ENCODE measurements at places on chromosomes 6 and 20.

DNA sequence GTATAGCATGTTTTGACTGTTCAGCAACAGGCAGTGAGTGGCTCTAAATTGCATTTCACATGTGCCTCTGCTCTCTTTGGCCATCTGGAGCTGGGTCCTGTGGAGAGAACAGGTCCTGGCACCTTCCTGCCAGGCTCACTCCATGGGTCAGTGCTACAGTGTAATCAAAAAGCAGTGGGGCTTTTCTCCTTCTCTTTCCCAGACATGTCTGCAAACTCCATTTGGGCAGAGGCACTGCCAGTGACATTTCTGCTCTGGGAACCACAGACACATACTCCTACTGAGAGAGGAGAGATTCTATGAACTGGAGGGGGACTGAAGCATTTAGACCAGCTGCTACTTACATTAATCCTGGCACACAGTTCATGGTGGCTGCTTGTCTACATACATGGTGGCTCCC, 68.3 kb upstream of the TRAF3IP2 start:
- DNase-seq = no peak

DNA sequence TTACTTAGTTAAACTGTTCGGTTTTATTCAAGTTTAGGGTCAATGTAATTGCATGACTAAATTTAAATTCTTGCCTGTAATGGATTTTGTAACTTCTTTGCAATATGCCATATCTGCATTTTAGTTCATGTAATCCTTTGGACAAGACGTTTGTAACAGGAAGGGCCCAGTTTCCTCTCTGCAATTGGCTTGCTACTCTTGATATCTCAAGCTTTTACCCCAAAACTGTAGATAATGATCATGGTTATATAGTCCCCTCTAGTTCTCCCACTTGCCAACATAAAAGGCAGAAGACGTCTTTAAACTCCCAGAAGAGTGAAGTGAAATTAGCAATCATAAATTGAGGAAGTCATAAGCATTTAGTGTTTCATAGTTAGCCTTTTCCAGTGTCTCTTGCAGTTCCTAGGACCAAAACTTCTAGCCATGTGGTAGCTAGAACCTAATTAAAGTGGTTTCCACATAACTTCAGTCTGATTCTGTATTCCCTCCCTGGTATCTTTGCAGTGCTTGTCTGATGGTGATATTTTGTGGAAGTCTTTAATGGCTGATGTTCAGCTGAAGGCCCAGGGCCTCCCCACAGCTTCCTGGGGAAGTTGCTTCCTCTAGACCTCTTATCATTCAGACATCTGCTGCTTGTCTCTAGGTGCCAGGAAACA, 117.8 kb upstream of the SUPT3H start:
- DNase-seq = no peak

DNA sequence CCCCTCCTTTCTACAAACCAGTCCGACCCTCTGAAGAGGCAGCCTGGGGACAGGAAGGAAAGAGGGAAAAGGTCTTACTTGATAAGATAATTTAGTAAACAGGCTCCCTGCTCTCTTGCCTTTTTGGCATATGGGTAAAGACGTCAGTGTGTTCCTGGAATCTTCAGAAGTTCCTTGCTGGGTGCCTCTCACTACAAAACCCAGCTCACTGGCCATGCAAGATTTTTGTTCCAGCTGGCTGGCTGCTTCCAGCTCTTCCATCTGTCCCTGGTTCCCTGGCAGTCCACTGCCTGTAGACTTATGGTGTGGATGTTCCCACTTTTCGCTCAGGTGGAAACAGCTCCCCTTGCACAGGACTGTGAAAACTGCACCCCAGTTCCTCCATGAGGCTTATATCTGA, 57.4 kb downstream of the MOCS1 start:
- DNase-seq = no peak

DNA sequence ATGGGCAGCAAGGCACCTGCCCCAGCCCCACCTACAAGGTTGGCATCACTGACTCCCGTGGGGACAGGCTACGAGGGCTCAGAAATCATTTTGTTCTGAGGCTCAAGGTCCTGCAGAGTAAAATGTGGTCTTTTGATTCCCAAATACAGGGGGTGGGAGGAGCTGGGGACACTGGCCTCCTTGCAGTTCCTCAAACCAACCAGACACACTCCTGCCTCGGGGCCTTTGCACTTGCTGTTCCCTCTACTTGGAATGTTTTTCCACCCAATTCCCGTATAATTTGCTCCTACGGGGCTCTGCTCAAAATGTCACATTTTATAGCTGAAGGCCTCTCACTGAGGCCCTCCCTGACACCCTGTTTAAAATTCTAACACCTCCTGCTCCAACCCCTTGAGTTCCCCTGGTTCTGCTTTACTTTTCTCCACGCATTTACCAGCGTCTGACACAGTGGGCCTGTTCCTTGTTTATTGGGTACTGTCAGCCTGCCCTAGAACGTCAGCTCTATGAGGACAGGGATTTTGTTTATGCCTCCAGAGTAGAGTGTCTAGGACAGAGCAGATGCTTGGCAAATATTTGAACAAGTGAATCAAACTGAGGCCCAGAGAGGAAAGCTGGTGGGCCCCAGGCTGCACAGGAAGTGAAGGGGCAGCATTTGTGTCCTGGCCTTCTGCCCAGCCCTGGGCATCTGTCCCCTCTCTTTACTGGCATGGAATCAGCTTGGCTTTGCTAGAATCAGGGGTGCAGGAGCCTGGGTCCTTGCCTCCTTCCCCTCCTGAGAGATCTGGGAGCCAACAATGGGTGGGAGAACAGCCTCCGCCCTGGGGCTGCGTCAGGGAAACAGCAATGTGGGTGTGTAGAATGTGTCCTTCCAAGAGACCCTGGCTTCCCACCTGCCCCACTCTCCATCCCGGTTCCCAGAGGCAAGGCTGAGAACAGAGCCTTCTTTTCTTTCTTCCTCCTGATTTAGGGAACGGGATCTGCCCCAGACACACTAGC, 18.5 kb downstream of the NOL4L start:
- DNase-seq = no peak

- DNase-seq = no peak
These were observed 79.9 kb upstream of the NAA20 start for GRCh38 chr20:19937218-19937617.

DNA sequence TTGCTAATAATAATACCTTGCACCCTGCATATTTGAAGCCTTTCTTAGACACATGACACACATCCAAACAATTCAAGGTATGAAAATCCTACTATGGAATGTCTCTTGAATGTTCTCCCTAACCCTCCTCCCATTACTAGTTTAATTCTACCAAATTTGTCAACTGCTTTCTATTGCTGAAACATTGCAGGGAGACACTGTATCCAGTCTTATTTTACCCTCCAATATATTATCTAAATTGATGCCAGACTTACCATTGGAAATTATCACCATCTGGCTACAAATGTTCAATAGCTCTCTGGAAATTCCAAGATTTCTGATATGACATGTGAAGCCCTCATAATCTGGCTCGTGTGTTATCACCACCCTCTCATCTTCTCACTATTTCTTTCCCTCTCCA, 1027.3 kb upstream of the CITED2 start:
- DNase-seq = no peak

GRCh38 chr6:22239261-22239921, 57.4 kb downstream of the PRL start:
- DNase-seq = no peak

DNA sequence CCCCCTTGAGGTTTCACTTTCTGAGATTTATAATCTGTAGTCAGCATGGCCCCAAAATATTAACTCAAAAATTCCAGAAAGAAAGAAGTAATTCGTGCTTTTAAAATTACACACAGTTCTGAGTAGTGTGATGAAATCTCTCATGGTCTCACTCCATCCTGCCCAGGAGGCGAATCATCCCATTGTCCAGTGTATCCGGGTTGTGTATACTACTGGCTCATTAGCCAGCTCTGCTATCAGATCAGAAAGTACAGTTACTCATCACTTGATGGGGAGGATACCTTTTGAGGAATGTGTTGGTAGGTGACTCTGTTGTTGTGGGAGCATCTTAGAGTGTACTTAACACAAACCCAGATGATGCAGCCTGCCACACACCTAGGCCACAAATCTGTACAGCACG, 65.2 kb downstream of the CDC5L start:
- no peak for DNase-seq

- no peak for DNase-seq
These were observed 107.7 kb upstream of the DTNBP1 start for GRCh38 chr6:15770347-15771143.

DNA sequence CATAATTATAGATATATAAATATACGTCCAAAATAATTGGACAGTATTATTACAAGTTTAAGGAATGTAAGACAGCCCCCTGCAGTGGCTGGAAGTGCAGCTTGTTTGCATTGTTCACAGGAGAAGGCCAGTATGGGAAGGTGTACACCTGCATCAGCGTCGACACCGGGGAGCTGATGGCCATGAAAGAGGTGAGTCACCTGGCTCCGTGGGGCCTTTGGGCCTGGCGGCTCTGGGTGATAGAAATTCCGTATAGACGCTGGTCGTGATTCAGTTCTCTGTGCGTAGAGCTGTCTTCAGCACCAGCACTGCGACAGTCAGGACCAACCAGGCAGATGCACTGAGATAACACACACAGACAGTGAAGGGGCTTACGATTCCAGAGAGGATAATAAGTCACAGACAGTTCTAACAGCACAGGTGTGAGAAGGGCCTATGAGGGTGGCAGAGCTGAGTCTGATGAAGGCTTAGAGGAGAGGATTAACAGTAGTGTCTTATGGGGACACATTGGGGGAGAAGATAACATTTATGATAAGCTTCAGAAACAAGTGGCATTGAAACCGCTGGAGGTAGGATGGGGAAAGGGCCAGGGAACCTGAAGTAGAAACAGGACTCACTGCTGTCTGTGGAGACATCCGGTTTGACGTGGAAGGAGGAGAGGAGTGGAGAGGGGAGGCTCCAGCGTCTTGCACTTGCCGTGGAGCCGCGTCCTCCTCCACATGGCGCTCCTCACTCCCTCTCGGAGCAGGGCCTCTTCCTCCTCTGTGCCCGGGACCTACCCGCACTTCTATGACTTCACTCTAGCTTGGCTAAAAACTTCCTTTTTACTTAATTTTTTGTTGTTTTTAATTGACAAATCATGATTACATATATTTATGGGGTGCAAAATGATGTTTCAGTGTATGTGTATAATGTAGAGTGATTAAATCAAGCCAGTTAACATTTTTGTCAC, 116.5 kb downstream of the MAP3K4 start:
- no peak for DNase-seq

DNA sequence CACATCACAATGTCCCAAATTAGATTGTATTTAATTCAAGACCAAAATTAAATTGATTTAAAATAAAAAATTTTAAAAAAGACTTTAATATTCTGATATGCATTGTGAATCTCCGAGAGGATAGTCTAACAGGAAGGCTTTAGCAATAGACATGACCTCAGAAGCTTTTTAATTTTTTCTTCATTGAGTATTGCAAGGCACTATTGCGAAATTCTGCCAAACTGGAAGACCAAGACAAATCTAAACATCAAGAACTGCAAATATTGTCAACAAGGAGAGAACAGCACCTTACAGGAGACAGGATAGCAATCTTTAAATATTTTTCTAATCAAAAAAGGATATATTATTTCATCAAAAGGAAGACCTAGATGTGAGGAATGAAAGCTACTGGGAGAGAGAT, 56.9 kb downstream of the BMP5 start:
- no peak for DNase-seq

Measured in DMS 273 treated with DMSO at 0.1 percent for 48 hours (cell line).